ENCODE measurements at places on chromosomes 7 and 10.

DNA sequence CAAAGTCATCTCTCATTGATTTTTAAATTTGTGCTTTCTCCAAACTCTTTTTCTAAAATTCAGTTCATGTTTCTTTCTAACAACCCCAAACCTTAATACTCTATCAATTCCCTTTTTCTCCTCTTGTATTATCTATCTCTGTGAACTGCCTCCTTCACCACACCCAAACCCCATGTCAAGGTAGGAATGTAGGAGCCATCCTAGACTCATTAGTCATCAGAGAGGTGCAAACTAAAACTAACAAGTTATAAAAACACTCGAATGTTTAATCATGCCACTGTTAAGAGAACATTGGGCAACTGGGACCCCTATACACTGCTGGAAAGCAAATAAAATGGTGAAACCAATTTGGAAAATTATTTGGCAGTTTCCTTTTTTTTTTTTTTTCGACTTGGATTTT is 533.8 kb upstream of the LRRN3 start:
- DNase-seq, result no peak

GRCh38 chr10:29271877-29272276 is 17.0 kb upstream of the LYZL1 start:
- DNase-seq, result no peak

GRCh38 chr7:119936836-119937235 is 336.1 kb upstream of the KCND2 start:
- no peak for DNase-seq

DNA sequence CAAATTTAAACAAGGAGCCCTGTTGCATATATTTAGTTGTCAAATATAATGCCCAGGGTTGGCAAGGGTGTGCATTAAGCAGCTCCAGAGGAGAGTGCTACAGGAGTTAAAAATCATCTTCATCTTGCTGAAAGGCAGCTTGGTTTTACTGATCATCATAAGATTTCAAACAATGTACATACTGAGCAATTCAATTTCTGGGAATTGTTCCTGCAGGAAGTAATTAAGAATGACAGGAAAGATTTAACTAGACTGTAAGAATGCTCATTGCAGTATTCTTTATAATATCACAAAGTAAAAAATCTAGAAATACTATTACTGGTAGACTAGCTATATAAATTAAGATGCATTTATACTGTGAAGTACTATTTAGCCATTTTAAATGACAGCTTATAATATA is 153.6 kb downstream of the DYNC1I1 start:
- no peak for DNase-seq

DNA sequence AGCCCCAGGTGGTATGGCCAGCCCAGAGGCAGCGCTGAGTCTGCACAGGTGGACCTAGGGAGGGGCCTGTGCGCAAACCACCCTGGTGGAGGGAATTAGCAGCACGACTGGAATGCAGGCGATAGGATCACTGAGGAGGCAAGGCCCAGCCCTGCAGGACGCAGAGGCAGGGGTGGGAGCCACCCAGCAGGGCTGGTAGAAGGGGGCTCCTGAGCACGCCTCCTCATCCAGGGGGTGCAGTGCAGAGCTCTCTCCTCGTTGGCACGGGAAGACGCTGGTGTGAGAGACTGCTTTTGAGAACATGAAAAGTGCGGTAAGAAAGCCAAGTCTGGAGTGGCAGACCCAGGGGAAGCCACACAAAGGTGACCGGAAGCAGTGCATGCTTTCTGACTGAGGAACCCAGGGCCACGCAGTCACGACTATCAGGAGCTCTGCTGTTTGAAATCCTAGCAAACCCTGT is 6.0 kb downstream of the FXYD4 start:
- no peak for DNase-seq

GRCh38 chr10:86103391-86104101 is 263.0 kb downstream of the GRID1 start:
- DNase-seq, result no peak

DNA sequence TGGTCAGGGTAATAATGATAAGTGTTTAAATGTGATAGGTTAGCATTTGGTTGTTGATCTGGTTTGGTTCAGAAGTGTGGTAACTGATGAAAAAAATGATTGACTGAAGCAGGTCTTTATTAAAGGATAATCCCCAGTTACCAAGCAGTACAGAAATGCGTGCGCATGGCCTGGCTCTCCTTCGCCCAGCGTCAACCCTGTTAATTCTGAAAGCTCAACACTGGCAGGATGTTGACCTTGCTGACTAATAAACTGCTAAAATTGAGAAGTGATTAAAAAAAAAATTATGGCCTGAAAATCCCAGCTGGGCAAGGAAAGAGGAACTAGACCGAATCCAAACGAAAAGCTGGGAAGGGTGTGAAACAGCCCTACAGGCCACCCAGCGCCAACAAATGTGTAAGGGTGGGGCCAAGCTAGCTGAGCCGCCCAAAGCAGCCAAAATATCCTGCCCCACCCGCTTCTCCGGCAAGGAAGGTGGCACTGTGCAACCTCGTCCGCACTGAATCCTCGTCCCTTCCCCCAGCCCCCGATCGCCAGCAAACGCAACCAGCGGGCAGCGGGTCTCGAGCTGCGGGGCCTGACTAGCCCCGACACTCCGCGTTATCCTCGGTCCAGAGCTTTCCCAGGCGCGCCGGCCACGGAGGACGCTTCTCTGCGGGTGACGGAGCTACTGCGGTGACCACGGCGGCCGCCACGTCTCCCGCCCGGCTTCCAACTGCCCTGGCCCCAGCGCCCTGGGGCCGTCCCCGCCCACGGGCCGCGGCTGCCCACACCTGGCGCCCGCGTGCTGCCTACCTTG is 561 bp downstream of the SHTN1 start:
- DNase-seq, result no peak

- no peak for DNase-seq
Observed at GRCh38 chr7:24404315-24404714, 120.3 kb downstream of the NPY start.

DNA sequence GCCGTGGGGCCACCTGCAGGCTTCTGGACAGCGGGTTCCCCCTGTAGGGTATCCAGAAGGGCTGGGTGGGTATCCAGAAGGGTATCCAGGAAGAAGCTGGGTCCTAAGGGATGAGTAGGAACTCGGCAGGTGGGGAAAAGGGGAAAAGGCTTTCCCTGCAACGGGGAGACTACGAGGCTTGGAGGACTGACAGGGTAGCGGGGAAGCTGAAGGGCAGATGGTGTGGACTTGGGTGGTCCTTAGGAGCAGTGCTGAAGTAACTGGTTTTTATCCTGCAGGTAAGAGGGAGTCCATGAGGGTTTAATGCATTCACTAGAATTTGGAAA is 525 bp downstream of the UBE2D4 start:
- no peak for DNase-seq

- no peak for DNase-seq
Observed at GRCh38 chr7:49243521-49243920, 319.2 kb downstream of the CDC14C start.

GRCh38 chr10:121710207-121710606 is 112.0 kb upstream of the FGFR2 start:
- no peak for DNase-seq

- no peak for DNase-seq
Observed at GRCh38 chr7:585873-586272, 66.2 kb upstream of the PDGFA start.

GRCh38 chr7:47292832-47293309 is 289.0 kb downstream of the TNS3 start:
- no peak for DNase-seq

DNA sequence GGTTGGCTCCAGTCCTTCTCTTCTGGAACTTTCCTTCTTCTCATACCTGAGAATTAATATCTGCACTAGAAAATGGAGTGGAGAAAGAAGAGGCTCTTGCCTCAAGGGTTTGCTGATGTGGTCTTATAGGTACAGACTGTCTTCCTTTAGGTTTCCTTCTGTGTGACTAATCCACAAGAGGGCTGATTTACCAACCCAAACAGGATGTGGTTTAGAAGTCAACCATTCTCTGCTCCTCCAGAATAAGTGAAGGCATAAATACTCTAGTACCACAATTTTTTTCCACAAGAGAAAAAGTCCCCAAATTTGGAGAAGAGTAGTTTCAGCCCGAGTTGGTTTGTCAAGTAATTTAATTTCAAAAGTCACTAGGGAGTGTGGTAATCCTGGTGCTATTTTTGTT is 85.8 kb downstream of the NRP1 start:
- DNase-seq, result no peak

DNA sequence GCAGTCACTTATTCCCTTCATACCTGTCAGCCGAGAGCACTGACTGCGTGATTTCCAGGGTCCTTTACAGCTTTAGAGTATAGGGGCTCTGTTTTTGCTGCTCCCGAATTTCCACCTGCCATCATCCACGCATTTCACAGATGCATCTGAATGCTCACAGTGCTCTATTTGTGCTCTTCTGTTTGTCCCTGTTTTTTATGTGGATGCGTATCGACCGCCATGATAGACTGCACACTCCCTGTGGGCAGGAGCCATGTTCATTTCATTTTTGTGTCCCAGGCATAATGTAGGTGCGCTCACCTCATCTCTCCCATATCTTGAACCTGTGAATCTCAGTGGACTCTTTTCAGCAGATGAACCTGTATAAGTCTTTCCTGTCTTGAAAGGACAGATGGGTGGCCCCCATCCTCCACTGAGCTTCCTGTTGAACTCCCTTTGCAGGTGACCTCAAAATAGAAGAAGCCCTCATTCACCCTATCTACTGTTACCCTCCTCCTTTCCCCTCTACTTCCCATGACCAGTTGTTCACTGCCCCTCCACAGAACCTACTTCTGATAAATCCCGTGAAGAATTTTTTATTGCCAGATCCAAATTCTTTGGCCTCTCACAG is 228.4 kb downstream of the CELF2 start:
- DNase-seq, result no peak

DNA sequence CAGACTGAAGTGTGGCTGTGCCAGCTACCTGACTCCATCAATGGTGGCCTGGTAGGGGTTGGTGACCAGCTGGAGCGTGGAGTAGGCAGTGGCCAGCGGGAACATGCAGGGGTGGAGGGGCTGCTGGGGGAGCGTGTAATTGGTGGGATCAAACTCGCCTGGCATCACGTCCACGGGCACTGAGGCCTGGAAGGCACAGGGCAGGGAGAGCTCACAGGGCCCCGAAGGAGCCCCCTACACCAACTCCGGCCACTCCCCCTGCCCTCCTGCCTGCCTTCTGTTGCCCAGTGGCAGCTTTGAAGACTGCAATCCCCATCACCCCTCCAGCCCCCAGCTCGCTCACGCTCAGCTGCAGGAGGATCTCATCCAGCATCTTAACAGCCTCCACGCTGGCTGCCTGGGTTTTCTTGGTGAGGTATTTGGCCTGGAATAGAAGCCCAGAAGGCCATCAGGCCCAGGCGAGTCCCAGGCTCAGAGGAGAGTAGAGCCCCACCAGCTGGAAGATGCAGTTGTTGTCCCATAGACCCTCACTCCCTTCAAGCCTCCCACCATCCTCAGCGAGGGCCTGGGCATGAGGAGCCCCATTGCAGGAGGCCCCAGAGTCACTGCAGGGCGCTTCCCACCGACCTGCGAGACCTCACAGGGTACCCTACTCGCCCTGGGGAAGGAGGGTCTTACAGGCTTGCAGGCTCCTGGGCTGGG is 7.1 kb downstream of the POLD2 start:
- DNase-seq, result no peak

GRCh38 chr10:22686347-22686746 is 28.0 kb downstream of the PIP4K2A start:
- no peak for DNase-seq

GRCh38 chr10:79347894-79348639 is 798 bp downstream of the PPIF start:
- peak; percentile 67 for DNase-seq

DNA sequence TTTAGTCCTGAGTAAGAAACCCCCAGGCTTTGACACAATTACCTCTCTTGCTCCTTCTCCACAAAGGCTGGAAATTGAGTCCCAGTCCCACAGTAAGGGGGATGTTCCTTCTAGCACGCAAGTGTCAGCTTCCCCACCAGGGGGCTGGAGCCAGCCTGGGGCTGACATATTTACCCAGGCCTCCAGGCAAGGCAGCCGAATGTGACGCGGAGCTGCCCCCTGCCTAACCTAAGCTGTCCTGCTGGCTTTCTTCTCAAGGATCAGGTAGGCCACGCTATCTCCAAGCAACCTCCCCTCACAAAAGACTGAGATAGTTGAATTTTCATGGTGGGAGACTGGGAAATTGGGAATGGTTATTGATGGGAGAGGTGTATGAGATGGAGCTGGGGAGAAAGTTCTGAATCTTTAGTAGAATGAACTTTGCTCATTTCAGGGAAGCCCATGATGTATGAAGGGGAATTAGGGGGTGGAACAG is 19.2 kb upstream of the BMPER start:
- DNase-seq, result no peak

DNA sequence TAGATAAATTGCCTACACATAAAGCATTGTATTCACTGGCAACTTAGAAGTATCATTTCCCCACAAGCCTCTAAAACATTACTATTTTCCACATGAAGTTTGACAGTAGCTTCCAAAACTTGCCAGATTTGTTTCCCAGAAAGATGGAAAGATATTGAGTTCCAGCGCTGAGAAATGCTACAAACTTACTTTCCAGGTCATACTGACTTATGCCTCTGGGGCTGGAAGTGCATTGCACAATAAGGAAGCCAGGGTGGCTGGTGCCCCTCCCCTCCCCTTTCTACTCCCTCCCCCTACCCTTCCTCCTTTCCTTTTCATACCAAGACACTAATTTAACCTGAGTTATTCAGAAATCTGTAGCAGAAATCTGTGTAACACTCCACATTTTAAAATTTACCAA is 212.6 kb downstream of the WDR37 start:
- DNase-seq, result no peak

- DNase-seq, result no peak
Observed at GRCh38 chr10:97522937-97523336, 24.2 kb downstream of the UBTD1 start.

DNA sequence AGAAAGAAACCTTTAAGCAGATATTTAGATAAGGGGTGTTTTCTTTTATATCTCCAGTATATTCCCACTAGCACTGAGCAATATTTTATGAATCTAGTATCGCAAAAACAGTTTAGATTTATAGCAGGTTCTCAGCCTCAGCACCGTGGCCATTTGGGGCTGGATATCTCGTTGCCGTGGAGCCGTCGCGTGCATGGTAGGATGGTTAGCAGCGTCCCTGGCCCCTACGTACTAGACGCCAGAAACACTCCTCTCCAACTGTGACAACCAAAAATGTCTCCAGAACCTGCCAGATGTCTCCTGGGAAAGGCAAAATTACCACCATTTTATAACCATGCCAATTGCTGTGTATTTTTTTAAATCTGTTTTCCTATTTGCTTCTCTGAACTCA is 172.9 kb downstream of the CACNB2 start:
- DNase-seq, result no peak

DNA sequence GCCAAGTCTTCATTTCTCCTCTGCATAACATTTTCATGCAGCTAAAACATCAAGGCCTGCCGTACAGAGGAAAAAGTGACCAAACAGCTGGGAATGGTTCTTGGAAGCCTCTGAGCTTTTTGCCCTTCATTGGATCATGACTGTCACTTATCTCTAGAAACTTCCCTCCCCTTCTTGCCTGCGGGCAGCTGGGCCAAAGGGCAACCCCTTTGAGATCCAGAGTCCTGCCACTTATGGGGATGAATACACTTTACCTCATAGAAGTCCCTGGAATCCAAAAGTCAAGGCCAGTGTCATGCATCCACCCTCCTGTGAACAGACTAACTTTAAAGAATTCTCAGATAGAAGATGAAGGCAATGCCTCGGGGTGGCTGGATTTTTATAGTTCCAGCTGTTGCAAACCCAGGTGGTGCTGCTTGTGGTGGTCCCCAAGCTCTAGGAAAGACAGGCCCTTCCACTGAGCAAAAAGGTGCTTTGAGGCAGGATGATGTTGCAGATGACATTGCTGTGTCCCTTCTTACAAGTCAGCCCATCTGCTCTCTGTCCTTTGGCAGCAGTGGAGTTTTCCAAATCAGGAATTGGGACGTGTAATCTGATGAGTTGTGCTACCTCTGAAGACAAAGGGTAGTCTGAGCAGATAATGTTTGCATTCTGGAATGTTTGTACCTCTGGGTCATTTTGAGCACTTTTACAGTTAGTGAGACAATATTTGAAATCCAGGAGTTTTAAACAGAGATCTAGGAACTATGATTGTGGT is 64.2 kb downstream of the LRMDA start:
- DNase-seq, result no peak

All from activated T-cell treated with anti-CD3 and anti-CD28 coated beads, Interleukin-2, amount 50 U/mL, for 1 hour (primary cell).